Right forelimb (tissue), 1 donor: ENCODE measurements at places on chromosomes 7 and 10.

- peak; percentile 76 for DNase-seq
Observed at GRCh38 chr7:216360-217300, 24.3 kb downstream of the FAM20C start.

DNA sequence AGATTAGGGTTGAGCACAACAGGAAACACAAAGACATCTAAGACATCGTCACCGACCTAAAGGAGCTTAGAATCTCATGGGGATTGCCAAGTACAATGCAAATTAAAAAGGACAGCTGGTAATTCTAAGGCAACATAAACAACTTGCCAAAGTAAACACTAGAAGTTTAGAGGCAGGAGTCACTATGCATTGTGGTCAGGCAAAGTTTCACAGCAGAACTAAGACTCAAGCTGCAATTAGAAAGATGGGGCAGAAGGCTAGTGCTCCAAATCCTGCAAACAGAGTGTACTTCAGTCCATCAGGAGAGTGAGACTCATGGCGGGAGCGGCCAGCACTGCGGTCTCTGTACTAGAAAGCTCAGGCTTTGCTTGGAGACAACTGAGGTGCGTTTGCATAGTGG, 52.7 kb downstream of the HIPK2 start:
- peak; percentile 34 for DNase-seq

GRCh38 chr10:54797636-54798321, 3.3 kb downstream of the PCDH15 start:
- DNase-seq, result no peak

GRCh38 chr7:110534241-110534931, 556.5 kb upstream of the LRRN3 start:
- DNase-seq, result no peak

DNA sequence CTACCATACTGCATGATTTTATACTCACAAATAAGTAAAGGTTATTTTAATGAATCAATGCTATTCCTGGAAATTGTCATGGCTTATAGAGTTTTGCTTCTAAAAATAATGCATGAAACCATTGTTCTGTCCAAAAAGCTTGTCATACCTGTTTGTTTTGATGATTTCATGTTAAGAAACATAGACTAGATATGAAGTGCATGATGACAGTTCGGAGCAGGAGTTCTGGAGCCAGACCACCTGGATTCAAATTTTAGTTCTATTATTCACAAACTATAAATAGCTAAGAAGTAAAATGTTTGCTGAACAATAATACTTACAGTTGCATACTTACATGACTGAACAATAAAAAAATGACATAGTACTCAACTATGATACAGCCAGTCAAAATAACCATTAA, 107.0 kb upstream of the AKR1E2 start:
- no peak for DNase-seq

DNA sequence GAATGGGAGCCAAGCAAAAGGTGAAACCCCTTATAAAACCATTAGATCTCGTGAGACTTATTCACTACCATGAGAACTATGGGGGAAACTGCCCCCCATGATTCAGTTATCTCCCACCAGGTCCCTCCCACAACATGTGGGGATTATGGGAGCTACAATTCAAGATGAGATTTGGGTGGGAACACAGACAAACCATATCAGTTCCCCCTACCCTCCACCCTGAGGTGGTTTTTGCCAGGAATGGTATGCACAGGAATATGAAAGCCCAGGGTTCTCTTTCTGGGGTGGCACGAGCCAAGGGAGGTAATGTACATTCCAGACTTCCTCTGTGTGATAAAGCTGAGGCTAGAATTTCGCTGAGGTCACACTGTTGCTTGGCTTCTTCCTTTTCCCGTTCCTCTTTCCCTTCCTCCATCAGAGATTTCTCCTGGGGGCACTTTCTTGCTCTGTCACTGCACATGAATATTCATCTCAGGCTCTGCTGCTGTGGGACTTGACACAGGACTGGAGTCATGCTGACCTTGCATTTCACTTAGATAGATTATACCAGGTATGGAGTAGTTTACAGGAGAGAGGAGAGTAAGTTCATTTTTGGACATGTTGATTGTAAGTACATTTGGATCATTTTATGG, 347.0 kb upstream of the MTPN start:
- no peak for DNase-seq

GRCh38 chr10:77101341-77101740, 536.3 kb downstream of the KCNMA1 start:
- DNase-seq, result no peak

DNA sequence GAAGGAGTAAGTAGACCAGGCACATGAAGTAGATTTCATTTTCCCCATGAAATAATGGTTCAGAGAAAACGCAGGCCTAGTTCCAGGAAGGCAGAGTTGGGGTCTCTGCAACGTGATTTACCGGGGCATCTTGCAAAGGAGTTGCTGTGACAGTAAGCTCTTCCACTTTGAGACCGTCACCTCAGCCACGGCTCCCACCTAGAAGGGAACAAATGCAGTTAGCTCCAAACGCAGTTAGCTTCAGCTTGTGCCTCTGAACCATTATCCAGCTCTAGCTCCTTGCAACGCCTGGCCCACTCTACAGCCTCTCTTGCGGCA, 7.0 kb upstream of the MYO1G start:
- DNase-seq, result no peak

DNA sequence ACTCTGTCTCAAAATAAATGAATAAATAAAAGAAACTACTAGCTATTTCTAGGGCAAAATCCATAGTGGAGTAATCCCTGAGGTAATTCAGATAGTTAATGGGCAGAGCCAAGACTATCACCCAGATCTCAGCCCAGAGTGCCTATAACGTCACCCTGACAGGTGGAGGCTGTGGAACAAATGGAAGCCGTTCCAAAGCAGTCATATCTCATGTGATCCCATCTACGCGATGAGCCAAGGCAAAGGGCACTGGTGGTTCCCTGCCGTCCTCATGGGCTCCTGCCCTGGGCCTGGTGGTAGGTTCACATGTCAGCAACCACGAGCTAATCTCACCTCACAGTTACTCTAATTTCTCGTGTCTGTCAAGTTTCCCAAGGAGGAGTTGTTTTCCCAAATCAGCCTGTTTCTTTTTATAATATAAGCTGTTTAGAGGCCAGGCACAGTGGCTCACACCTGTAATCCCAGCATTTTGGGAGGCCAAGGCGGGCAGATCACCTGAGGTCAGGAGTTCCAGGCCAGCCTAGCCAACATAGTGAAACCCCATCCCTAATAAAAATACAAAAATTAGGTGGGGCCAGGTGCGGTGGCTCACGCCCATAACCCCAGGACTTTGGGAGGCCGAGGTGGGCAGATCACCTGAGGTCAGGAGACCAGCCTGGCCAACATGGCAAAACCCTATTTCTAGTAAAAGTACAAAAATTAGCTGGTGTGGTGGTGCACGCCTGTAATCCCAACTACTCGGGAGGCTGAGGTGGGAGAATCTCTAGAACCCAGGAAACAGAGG, 22.5 kb upstream of the ASCC1 start:
- no peak for DNase-seq

DNA sequence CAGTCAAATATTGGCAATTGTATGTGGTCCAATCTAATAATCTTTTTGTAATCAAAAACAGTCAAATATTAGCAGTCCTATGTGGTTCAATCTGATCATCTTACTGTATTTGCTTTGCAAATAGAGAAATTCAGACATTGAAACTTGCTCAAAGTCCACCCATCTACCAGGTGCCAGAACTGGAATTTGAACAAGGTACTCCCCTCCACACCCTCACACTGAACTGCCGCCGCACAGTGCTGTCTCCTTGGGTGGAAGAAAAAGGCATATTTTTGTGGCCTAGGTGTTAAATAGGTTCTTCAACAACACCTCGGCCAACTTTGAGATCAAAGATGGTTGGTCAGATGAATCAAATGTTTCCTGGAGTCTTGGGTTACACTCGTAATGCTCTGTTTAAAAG, 544.2 kb upstream of the GALNT17 start:
- DNase-seq, result no peak

DNA sequence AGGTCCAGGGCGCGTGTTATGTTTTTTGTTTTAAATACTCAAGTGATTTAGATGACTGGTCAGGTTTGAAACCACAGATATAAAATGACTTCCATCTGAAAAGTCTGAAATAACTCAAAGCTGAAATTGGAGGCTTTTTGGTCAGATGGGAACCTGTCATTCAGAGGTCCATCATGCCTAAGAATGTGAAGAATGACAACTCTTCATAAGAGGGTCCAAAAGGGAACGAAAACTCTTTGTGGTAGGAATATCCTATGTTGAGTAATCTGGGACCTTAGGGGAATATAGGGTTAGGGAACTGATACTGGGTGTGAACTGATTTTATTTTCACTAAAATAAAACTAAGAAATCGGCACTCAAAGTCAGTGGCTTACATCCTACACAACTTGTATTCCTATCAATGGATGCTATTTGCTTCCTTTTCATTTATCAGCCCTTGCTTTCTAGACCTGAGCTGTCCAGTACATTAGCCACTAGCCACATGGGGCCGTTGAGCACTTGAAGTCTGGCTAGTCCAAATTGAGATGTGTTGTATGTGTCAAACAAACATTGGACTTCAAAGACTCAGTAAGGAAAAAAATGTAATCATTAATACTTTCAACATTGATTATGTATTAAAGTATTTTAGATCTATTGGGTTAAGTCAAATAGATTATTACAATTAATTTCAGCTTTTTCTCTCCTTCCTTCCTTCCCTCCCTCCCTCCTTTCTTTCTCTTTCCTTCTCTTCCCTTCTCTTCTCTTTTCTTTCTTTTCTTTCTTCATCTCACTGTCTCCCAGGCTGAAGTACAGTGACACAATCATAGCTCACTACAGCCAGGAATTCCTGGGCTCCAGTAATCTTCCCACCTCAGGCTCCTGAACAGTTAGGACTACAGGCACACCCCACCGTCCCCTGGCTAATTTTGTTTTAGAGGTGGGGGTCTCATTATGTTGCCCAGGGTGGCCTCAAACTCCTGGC, 56.5 kb upstream of the KDM7A start:
- no peak for DNase-seq

DNA sequence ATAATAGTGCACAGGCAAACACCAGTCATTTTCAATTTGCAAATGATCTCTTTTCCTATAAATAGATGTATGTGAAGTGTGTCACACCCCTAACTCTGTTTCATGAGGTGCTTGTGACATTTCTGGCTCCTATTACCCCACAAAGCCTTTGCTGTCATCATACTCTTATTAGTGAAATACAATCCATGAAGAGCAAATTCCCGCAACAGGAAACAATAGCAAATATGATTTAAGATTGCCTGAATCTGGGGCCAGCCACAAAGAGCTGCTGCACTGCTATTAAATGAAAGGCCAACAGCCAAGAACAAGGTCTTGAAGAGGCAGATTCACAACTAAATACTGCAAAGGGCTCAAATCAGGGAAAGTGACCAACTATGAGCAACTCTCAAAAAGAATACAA, 96.3 kb upstream of the CAV2 start:
- no peak for DNase-seq

DNA sequence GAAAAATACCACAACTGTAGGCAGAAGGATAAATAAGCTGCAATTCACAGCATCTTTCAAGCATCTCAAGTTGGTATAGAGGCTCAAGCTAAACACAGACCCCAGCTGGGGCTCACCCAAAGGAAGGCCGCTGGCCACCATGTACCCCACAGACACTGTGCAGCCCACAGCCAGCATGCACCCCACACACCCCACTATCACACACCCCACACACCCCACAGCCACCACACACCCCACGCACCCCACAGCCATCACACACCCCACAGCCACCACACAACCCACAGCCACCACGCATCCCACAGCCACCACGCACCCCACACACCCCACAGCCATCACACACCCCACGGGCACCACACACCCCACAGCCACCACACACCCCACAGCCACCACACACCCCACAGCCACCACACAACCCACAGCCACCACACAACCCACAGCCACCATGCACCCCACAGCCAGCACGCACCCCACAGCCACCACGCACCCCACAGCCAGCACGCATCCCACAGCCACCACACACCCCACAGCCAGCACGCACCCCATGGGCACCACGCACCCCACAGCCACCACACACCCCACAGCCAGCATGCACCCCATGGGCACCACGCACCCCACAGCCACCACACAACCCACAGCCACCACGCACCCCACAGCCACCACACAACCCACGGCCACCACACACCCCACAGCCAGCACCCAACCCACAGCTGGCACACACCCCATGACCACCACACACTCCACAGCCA, 214.7 kb downstream of the DNAJB6 start:
- DNase-seq, result no peak

GRCh38 chr7:17535776-17536175, 237.3 kb downstream of the AHR start:
- no peak for DNase-seq

GRCh38 chr7:22872096-22872807, 49.6 kb upstream of the TOMM7 start:
- DNase-seq, result no peak

- DNase-seq, result no peak
Observed at GRCh38 chr7:142153400-142153799, 41.9 kb downstream of the MGAM2 start.

- no peak for DNase-seq
Observed at GRCh38 chr7:36512616-36513015, 123.0 kb downstream of the ANLN start.

- no peak for DNase-seq
Observed at GRCh38 chr10:72218325-72218724, 2.2 kb upstream of the ASCC1 start.

DNA sequence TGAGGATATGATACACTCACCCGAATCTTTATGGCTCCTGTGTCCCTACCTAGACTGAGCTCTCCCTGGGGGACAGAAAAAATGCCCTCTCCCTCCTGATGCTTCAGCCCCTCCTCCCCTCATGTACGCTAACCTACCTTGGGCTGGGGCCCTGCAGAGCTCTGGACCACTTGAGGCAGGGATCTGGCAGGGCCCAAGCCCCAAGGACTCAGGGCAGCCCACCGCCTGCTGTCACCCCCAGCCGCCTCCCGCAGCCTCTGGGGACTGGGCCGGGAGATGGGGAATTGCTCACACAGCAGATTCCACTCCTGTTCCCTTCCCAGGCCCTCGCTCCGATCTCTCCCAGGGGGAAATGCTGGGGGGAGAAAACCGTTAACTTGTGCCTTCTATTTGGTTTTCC, 32.9 kb upstream of the LBX1 start:
- DNase-seq, result no peak

GRCh38 chr10:94677691-94678090, 5.8 kb upstream of the CYP2C18 start:
- DNase-seq, result no peak

DNA sequence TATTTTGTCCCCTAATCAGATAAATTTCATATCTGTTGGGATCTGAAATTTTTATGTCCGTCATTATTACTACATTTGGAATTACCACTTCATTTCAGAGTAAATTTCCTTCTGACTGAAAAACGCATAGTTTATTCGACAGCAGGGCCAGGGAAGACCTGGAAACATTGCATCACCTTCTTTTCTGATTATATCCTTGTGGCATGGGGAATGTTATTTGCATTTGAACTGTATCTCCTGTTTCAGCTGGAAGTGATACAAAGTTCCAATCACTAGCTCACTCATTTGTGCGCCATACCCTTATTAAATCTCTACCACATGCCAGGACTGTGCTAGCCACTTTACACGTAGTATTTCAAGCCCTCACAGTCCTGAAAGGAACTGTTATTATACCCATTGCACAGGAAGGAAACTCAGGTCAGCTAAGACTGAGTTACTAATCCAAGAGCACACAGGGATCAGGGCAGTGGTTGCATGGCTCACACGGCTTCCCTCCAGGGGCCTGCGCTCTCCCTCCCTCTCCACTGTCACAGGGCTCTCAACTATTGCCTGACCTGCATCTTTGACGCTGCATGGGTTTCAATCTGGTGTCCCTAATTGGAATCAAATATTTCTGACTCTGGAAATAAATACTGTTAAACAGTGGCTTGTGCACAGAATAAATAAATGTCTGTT, 84.4 kb upstream of the NANOS1 start:
- no peak for DNase-seq

- peak; percentile 67 for DNase-seq
Observed at GRCh38 chr7:98641646-98642500, 24.8 kb downstream of the NPTX2 start.
